Right ventricle myocardium inferior (tissue), 1 donor: ENCODE measurements at places on chromosomes 2 and 18. TPM values are rescaled to one million over a fixed set of nuclear protein-coding genes. Genes with fewer than 3 reads are reported as not detected.

The CAPN13 gene
- total RNA-seq, result not detected

The GALR1 gene
- total RNA-seq, result not detected

The TACR1 gene
- not detected for total RNA-seq

The VWA3B gene
- total RNA-seq, result 0.38 TPM

The CSRNP3 gene
- 5.1 TPM for total RNA-seq

The PROKR1 gene
- total RNA-seq, result not detected
